Stimulated activated CD4-positive, alpha-beta T cell treated with anti-CD3 and anti-CD28 coated beads, Interleukin-1b, Interleukin-23, amount 100 ng/mL, for 48 hours (primary cell): ENCODE measurements at places on chromosomes 16 and 17.

- DNase-seq, result no peak
Observed at GRCh38 chr17:77744066-77744988, 214.2 kb upstream of the TNRC6C start.

DNA sequence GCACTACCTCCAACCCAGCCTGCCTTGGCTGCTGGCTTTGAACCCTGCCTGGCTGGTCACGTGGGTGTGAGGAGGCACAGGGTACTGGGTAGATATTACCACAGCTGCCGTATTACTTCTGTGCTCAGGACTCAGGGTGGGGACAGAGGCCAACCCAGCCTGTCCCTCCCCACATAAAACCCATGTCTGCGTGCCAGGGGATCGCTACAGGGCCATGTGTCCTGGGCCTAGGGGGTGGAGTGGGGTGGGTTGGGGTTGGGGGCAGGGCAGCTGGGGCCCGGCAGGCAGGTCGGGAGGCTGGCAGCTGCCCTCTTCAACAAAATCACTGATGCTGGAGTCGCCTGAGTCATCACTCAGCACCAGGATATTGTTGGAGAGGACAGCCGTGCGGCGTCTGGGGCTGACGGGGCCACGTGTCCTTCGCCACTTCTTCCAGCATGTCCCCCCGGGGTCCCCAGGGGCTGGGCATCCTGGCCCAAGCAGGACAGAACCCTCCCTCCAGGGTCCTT lies 39.7 kb upstream of the PVALEF start:
- no peak for DNase-seq

DNA sequence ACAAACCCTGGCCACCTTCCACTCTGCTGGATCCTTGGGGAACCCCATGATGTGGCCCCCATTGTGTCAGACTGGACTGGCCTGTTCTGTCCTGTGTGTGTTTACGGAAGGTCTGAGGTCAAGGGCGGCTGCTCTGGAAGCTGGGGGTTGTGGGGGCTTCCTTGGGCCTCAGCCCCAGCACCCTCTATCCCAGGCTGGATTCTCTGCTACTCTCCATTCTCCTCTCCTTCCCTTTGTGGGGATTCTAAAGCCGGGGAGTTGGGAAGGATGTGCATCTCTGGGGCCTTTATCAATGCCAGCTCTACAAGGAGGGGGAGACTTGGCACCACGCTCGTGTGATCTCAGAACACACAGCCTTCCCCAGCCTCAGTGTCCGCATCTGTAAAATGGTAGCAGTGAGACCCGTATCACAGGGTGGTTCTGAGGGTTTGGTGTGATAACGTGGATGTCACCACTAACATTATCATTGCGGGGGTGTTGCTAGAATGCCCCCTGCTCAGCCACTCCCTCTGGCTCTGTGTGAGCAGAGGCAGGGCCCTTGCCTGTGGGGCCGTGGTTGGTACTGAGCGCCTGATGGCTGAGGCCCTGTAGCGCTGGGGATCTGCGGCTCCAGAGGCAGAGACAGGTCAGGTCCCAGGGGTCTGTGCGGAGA lies 18.1 kb downstream of the ADGRG1 start:
- no peak for DNase-seq

DNA sequence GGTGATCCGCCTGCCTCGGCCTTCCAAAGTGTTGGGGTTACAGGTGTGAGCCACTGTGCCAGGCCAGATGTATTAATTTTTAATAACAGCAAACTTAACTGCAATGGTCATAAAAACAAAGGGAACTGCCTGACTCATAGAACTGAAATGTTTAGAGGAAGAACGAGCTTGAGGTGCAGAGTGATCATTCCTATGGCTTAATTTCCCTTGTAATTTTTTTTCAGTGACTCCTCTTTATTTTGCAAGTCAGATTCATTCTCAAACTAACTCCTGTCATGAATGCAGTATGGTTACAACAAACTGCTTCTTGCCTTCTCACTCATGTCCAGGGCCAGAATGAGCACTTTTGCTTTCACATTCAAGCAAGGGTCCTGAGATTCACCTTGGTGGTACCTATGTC lies 231.3 kb downstream of the HAPSTR1 start:
- no peak for DNase-seq
